ENCODE measurements at places on chromosomes 12 and 14. TPM values are rescaled to one million over a fixed set of nuclear protein-coding genes. Genes with fewer than 3 reads are reported as not detected.

- H3K27ac ChIP-seq: no peak overlapping the region
- no peak for DNase-seq
- H3K36me3 ChIP-seq: peaks cover 29% of the 10 kb centered on the region
- H3K27me3 ChIP-seq: no peaks in the 10 kb centered on the region
- H3K4me1 ChIP-seq: no peaks in the 10 kb centered on the region
Measured at GRCh38 chr14:52538623-52539022, 13.7 kb downstream of the TXNDC16 start.

GRCh38 chr14:58812050-58812910, 174.5 kb downstream of the DACT1 start:
- H3K4me3 ChIP-seq: no peak overlapping the region
- H3K4me1 ChIP-seq: no peaks in the 10 kb centered on the region
- H3K36me3 ChIP-seq: no peaks in the 10 kb centered on the region
- no peak for DNase-seq
- no peaks in the 10 kb centered on the region for H3K27me3 ChIP-seq

DNA sequence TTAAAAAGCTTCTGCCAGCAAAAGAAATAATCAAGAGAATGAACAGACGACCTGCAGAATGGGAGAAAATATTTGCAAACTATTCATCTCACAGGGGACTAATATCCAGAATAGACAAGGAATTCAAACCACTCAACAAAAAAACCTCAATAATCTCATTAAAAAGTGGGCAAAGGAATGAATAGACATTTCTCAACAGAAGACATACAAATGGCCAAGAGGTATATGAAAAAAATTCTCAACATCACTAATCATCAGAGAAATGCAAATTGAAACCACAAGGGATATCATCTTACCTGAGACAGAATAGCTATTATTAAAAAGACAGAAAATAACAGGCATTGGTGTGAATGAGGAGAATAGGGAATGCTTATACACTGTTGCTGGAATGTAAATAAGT, 270.0 kb downstream of the DACT1 start:
- no peak overlapping the region for H3K4me3 ChIP-seq
- no peaks in the 10 kb centered on the region for H3K36me3 ChIP-seq
- H3K4me1 ChIP-seq: no peaks in the 10 kb centered on the region
- H3K27me3 ChIP-seq: no peaks in the 10 kb centered on the region
- no peak overlapping the region for H3K27ac ChIP-seq

GRCh38 chr12:120224304-120225199, 23.6 kb upstream of the RPLP0 start:
- peaks cover 56% of the 10 kb centered on the region for H3K4me1 ChIP-seq
- peaks cover 79% of the 10 kb centered on the region for H3K36me3 ChIP-seq
- H3K27ac ChIP-seq: no peak overlapping the region
- no peak for DNase-seq
- H3K4me3 ChIP-seq: no peak overlapping the region
- no peaks in the 10 kb centered on the region for H3K27me3 ChIP-seq

GRCh38 chr12:98724384-98725155, 79.5 kb downstream of the APAF1 start:
- H3K27me3 ChIP-seq: no peaks in the 10 kb centered on the region
- H3K27ac ChIP-seq: no peak overlapping the region
- H3K4me3 ChIP-seq: no peak overlapping the region
- H3K36me3 ChIP-seq: peaks cover 74% of the 10 kb centered on the region
- no peaks in the 10 kb centered on the region for H3K4me1 ChIP-seq
- no peak for DNase-seq

- H3K4me3 ChIP-seq: no peak overlapping the region
- H3K4me1 ChIP-seq: no peaks in the 10 kb centered on the region
- no peaks in the 10 kb centered on the region for H3K27me3 ChIP-seq
- no peaks in the 10 kb centered on the region for H3K36me3 ChIP-seq
Measured at GRCh38 chr12:93139028-93139665, 210.1 kb upstream of the EEA1 start.

- no peak overlapping the region for H3K27ac ChIP-seq
- H3K4me1 ChIP-seq: no peaks in the 10 kb centered on the region
- peaks cover 52% of the 10 kb centered on the region for H3K36me3 ChIP-seq
- DNase-seq: no peak
- H3K4me3 ChIP-seq: no peak overlapping the region
- no peaks in the 10 kb centered on the region for H3K27me3 ChIP-seq
Measured at GRCh38 chr12:68733661-68734071, 12.3 kb upstream of the SLC35E3 start.

GRCh38 chr12:100565987-100566545, 7.4 kb upstream of the GAS2L3 start:
- H3K27me3 ChIP-seq: peaks cover 6% of the 10 kb centered on the region
- no peaks in the 10 kb centered on the region for H3K36me3 ChIP-seq

DNA sequence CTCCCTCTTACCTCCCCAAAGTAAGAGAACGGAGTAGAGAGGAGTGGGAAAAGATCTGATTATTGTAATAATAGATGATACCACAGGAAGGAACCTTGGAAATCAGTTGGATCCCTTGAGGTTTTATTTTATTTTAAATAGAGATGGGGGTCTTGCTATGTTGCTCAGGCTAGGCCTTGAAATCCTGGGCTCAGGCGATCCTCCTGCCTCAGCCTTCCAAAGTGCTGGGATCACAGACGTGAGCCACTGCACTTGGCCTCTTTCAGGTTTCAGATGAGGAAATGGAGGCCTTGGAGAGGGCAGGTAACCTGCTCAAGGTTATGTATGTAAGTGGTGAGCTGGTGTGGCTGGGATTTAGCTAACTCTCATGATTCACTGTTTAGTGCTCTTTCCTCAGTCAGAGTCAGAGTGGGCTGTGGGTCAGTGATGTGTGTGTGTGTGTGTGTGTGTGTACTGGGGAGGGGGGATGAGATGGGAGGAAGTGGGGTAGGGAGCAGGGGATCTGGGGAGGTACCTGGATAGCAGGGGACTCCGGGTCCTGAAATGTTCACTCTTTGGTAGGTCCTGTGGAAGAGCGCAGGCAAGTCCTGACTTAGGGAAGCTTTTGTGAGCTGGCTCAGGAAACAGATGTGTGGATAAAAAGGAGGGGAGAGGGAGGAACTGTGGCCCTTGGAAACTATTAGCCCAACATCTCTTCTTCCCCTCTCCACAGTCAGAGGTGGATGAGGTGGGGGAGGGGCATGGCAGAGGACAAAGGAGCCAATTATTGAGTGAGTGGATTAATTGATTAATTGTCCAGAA, 4.7 kb upstream of the CISTR start:
- peaks cover 21% of the 10 kb centered on the region for H3K4me1 ChIP-seq
- peaks cover 50% of the 10 kb centered on the region for H3K27me3 ChIP-seq
- no peaks in the 10 kb centered on the region for H3K36me3 ChIP-seq
- DNase-seq: no peak

GRCh38 chr14:101361044-101361443, 200.3 kb upstream of the DIO3 start:
- peaks cover 8% of the 10 kb centered on the region for H3K27me3 ChIP-seq
- no peak for DNase-seq
- no peak overlapping the region for H3K4me3 ChIP-seq
- H3K36me3 ChIP-seq: no peaks in the 10 kb centered on the region

DNA sequence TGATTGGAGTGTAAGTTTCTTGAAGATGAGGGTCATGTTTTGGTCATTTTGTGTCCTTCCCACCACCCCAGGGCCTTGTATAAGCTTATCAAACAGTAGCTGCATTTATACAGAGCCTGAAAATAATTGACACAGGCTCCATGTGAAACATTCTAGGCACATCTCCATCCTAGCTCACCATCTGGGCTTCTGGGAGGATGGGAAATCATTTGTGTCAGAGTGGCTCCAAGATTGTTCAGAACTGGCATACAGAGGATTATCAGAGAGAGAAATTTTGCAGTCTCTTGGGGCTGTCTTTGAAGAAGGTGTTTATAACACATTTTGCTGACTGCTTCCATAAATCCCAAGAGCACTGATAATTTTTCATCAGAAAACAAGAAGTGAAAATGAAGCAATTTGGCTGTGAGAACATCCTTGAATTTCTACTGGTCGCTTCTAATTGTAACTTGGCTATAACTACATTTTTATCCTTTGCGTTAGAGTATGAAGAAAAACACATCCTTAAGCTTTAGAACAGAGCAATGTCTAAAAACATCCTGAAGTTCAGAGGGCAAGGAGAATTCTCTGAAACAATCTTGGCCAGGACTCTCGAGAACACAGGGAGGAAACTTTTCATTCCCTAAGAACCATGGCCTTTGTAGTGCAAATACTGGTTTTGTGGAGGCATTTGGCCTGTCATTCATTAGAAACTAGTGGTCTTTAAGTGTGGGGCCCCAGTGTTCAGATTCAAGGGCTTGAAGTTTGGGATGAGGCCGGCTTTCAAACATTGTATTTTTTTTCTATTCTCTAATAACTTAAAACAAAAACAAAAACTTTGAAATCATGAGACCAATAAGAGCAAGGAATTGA, 151.1 kb downstream of the DACT1 start:
- DNase-seq: no peak
- H3K36me3 ChIP-seq: no peaks in the 10 kb centered on the region
- no peaks in the 10 kb centered on the region for H3K27me3 ChIP-seq

DNA sequence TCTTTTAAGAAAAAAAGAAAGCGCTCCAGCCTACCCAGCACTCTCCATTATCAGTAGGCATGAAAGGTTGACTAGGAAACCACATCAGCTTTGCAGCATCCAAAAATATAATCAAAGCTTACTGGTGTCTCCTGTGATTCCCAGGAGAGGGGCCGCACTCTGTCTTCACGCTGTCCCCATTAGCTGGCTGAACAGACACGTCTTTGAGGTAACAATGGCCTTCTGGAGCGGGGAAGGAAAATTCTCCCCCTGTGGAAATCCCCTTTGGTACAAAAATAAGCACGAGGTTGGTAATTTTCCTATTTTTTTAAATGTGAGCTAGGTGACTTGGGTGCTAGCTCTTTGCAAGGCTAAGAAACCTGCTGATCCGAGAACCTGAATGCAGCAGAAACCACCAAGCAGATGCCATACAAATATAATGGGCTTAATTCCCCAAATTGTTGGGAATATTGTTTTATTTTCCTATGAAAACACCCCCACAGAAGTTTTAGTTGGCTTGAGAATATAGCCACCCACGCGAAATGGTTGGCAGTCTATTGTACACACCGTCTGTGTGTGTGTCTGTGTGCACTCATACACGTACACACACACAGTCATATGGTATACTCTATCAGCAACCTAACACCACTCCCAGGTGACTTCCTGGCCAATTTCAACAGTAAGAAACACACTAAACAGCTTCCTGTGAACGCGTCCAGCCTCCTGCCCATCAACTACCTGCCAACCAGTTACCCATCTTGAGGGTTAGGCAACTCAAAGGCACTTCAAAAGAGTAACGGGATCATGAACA, 71.2 kb downstream of the KSR2 start:
- no peaks in the 10 kb centered on the region for H3K36me3 ChIP-seq
- H3K4me3 ChIP-seq: no peak overlapping the region
- no peaks in the 10 kb centered on the region for H3K4me1 ChIP-seq
- H3K27me3 ChIP-seq: no peaks in the 10 kb centered on the region
- no peak overlapping the region for H3K27ac ChIP-seq

DNA sequence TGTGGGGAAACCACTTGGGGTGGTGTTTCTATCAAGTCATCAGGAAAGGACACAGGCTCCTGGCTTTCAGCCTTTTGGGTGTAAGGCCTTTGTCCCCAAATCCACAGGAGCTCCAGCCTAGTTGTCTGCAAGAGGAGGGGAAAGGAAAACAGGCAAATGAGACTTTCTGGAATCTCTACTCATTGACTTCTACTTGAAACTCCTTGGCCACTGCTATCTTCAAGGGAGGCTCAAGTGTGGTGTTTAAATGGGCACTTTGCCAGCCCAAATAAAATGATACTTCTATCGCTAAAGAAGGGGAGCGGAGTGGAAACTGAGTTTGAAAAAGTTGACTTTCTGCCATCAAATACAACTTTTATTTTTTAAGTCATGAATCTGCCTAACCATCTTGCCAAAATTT, 445.9 kb upstream of the RGS6 start:
- peaks cover 4% of the 10 kb centered on the region for H3K36me3 ChIP-seq
- no peaks in the 10 kb centered on the region for H3K4me1 ChIP-seq
- no peaks in the 10 kb centered on the region for H3K27me3 ChIP-seq
- no peak overlapping the region for H3K27ac ChIP-seq
- no peak for DNase-seq
- H3K4me3 ChIP-seq: no peak overlapping the region

DNA sequence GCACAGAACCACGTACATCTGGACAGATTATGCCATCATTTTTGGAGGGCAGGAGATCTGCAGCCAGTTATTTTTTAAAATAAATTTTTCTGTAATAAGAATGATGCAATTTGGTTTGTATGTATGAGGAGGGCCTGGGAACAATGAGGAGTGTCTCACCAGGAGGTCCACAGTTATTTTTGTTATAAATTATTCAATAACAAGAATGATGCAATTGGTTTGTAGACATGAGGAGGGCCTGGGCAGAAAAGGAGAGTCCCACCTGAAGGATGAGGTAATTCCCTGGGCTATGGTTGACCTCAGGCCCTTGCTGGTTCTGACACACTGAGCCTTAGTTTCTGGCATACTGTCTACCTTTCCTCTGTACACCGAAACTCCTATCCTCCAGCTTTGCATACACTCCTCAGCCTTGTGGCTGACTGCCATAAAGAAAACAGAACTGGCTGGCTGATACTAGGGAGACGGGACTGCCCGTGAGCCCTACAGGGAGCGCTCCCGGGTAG, 9.0 kb upstream of the DCD start:
- no peak overlapping the region for H3K4me3 ChIP-seq
- no peak for DNase-seq
- no peaks in the 10 kb centered on the region for H3K4me1 ChIP-seq
- H3K27me3 ChIP-seq: peaks cover 16% of the 10 kb centered on the region

DNA sequence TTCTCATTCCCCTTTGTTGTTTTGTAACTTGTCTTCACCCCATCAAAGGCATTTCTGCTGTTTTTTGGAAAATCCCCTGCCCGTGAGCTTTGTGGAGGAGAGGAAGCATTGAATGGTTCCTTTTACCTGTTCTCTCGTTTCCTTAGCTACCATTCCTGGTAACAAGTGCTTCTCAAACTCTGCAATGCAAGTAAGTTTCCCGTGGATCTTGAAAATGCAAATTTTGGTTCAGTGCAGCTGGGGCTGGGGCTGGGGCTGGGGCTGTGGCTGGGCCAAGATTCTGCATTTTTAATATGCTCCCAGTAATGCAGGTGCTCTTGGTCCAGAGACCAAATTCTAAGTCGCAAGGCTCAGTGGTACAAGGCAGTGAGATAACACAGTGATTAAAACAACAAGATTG, 151.6 kb downstream of the TTLL5 start:
- no peaks in the 10 kb centered on the region for H3K27me3 ChIP-seq
- no peak overlapping the region for H3K4me3 ChIP-seq
- H3K4me1 ChIP-seq: no peaks in the 10 kb centered on the region
- no peak overlapping the region for H3K27ac ChIP-seq
- DNase-seq: no peak

GRCh38 chr14:53011053-53011462, 60.2 kb upstream of the FERMT2 start:
- H3K4me1 ChIP-seq: no peaks in the 10 kb centered on the region
- no peak overlapping the region for H3K27ac ChIP-seq
- DNase-seq: no peak
- no peaks in the 10 kb centered on the region for H3K36me3 ChIP-seq

GYS2 gene
- total RNA-seq: 0.22 TPM

IL31 gene
- total RNA-seq: not detected

AVPR1A gene
- total RNA-seq: not detected

SLC25A47 gene
- total RNA-seq: not detected

PPFIA2 gene
- total RNA-seq: not detected

WSCD2 gene
- not detected for total RNA-seq

RNF212B gene
- not detected for total RNA-seq

PLA2G1B gene
- not detected for total RNA-seq

DAAM1 gene
- 7.4 TPM for total RNA-seq

All from CD4-positive, alpha-beta T cell (primary cell).